ENCODE measurements at places on chromosomes 12 and 14.

GRCh38 chr12:52980650-52981423, 25.4 kb upstream of the EIF4B start:
- DNase-seq = peak; percentile 93

DNA sequence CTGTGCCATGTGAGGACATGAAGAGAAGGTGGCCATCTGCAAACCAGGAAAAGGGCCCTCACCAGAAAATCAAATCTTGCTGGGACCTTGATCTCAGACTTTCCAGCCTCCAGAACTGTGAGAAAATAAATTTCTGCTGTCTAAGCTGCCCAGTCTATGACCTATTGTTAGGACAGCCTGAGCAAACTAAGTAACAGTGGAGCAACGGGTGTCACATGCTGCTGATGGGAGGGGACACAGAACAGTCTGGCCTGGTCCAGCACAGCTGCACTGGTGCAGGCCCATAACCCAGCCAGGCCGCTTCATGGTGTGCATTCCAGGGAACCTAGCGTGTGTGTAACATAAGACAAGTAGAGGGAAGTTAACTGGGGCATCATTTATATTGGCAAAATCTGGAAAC, 42.1 kb downstream of the GRIP1 start:
- peak; percentile 19 for DNase-seq

- no peak for DNase-seq
Measured at GRCh38 chr12:105948331-105948730, 190.4 kb downstream of the NUAK1 start.

GRCh38 chr12:15393037-15393436, 70.7 kb downstream of the PTPRO start:
- DNase-seq = no peak

DNA sequence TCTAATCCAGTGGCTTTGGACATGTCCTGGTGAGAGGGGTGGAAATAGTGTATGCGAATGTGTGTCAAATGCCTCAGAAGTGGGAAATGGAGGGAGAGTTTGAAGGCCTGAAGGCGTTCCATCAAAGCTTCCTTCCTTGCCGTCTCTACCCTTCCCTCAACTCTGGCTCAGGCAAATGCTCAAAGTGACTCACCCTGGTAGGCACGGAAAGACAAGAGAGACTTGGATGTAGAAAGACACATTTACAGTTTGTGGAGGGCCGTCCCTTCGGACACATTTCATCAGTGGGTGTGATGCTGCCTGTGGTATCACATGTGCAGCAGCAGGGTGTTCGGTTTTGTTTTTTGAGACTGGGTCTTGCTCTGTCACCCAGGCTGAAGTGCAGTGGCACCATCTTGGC, 36.7 kb downstream of the CHST11 start:
- DNase-seq = no peak

DNA sequence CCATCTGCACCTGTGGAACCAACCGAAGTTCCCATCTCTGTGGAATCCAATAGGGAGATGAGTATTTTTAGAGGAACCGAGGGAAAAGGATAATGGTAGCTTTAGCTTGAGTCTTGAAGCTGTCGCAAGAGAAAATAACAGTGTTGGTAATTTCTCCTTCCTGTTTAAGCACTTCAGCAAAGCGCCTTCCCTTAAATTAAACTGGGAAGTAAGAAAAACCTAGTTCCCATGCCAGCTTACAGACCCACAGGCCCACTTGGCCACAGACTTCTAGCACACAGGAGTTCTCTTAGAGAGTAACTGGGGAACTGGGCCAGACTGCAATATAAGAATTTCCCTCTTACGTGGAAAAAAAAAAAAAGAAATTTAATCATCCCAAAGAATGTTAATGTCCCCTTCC, 223.8 kb downstream of the EFCAB11 start:
- DNase-seq = no peak

GRCh38 chr12:27068863-27069262, 13.5 kb downstream of the C12orf71 start:
- no peak for DNase-seq

DNA sequence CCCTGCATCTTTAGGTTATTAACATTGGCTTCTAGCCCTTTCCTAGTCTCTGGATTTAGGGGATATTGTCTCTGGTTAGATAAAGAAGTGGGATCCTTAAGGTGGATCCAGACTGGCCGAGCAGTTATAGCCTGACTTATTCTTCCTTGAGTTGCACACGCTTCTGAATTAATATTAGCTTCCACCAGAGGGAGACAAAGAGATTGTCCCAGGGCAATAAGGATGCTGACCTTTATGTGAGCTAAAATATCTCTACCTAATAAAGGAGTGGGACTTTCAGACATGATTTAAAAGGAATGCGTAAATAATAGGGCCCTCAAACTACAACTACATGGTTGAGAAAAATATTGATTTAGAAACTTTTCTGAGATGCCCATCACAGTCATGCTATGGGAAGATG, 139.7 kb downstream of the SLCO1B3 start:
- no peak for DNase-seq

- DNase-seq = no peak
Measured at GRCh38 chr14:90530523-90530922, 133.7 kb downstream of the CALM1 start.

DNA sequence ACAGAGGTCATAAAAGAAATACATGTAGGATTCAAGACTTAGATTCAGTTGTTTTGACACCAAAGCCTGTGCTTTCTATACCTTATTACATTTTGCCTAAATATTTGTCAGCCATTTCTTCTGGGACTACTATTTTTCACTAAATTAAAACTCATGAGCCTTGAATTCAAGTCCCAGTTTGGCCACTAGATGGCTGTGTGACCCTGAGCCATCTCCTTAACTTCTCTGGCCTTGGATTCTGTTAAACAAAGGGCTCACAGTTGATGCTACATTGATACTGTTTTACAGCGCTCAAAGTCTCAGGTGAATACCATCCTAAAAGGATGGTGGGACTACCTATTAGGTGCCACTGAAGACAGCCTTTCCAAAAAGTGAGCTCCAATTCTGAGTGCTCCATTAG, 39.6 kb upstream of the CCDC198 start:
- DNase-seq = no peak

- peak; percentile 53 for DNase-seq
Measured at GRCh38 chr12:1791104-1791841, 29.1 kb upstream of the LRTM2 start.

GRCh38 chr14:35632676-35633075, 98.7 kb downstream of the INSM2 start:
- no peak for DNase-seq

- no peak for DNase-seq
Measured at GRCh38 chr14:45650754-45651153, 397.8 kb upstream of the MIS18BP1 start.

GRCh38 chr12:79309039-79309438, 381.7 kb downstream of the PAWR start:
- DNase-seq = no peak

DNA sequence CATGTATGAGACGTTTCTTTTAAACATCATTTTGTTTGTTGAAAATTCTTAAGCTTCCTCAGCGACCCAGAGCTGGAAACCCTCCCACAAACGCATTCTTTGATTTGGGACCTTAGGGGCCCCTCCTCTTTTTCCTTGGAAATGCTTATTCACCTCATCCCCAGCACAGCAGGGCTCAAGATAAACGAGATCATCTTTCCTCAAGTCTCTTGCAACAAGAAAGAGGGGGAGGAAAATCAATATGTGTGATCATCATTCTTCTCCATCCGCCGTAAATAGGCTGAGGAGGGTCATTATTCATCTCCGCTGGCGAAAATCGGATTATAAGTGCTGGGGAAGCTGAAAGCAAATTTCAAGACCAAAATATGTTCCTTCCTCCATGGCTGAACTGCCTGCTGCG, 1415.2 kb downstream of the AACS start:
- DNase-seq = no peak

DNA sequence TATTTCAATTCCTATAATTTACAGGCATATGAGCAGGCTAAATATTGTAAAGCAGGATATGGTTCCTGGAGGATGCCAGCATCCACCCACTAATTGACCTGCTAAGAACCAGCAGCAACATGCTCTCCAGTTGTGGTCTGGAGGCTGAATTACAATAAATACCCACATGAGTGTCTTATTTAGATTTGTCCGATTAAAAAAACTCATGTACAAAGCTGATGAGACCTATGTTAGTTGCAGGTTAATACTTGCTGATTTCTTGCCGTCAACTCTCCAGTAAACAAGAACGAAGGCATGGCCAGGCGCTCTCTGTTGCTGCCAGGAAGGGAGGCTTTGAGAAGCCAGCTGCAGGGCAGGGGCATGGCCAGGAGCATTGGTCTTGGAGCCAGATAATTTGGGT, 169.3 kb upstream of the PRICKLE1 start:
- DNase-seq = no peak

DNA sequence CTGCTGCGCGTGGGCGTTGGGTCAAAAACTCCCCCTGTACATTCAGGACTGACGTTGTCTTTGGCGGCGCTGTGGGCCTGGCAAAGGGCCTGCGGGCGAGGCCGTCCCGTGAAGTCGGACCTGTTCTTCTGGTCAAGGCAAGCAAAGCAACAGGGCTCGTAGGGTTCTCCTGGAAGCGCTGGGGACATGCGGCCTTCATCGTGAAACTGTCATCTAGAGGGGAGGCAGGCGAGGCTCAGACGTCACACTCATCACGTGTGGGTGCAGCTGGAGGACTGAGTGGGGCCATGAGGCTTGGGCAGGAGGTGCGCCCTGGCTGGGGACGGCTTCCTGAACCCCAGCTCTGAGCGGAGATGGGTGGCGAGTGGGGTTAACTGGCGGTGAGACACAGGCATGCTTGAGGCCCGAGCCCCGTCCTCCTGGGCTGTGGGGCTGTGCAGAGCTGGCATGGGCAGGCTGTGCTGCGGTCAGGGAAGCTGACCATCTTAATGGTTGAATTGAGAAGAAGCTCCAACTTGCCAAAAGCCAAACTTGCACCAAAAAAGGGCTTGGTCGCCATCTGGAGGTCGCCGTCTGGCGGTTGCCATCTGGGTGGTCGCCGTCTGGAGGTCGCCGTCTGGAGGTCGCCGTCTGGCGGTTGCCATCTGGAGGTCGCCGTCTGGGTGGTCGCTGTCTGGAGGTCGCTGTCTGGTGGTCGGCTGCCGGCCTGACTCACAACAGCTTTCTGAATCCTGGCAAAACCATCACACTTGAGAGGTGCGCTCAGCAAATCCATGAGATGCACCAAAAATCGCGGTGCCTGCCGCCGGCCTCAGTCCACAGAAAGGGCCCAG, 66.2 kb downstream of the NOC4L start:
- no peak for DNase-seq

DNA sequence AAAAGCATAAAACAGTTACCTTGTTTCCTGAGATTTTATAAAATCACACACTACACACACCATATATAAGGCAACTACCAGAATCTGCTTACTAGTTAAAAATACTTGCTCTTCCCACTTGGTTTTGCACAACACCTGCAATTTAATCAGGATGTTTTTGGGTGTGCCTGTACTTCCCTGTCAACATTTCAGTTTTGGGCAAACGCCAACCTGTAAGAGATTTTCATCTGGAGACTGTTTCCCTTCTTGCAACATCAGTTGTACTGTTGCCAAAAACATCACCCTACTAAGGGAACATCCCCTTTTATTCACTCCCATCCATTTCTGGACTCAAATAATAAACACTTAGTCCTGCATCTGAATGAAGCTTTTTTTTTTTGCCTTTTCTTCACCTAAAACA, 172.3 kb downstream of the DUSP6 start:
- DNase-seq = peak; percentile 11

DNA sequence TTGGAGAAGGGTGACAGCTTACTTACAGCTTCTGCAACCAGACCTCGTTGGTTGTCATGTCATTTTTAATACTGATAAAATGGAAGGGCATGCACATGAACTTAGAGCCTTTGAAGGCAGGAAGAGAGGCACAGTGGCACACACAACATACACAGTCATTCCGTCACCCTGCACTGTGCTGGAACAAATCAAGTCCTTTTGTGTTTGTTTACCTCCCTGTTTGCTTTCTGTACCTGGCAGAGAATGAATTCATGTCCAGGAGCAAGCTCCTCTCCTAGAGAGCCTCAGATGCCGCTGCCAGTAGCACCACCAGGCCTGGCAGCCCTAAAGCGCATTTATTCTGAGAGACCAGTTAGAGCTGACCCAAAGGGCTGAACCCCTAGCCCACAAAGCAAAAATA, 460.3 kb downstream of the EGLN3 start:
- DNase-seq = no peak

DNA sequence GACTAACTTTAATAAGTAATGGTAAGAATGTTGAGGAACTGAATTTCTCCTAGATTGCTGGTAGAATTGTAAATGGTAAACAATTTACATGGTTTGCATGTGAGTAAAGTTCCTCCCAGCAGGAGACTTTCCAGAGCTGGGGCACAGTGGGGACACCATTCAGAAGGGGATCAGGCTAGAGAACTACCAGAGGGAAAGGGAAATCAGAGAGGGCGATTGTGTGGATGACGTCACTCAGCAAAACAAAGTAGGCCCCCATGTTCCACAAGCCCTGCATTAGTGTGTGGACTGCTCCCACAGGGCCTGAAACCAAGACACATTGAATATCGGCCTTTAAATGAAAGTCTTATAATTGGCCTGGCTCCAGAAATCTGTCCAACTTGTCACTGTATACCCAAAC, 9.5 kb downstream of the RNASE11 start:
- DNase-seq = no peak

DNA sequence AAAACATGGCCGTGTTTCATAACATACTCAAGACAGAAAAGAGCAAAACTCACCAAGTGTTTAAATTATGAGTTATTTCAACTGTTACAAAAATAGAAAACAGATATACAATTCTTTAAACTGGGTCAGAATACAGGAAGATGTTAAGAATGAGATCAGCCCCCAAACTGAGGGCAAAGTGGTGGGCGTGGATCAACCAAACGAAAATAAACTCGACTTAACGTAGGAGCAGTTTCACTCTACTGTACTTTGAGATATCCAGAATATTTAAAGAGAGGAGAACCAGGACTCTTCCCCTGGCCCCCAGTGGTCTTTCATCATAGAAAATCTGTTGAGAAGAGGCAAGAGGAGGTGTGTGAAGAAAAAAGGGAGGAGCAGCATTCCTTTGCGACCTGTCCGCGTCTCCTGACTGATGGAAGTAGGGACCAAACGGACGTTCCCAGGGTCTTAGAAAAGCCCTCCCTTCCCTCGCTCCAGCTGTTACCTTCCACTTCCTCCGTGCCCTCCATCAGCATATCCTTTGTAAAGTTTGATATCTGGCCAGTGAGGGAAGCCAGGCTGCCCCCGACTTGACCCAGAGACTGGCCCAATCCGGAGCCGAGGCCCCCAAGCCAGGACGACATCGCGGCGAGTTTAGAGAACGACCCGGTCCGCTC, 668 bp downstream of the TRIP11 start:
- DNase-seq = peak; percentile 77

- no peak for DNase-seq
Measured at GRCh38 chr12:123131879-123132402, 18.9 kb downstream of the PITPNM2 start.

DNA sequence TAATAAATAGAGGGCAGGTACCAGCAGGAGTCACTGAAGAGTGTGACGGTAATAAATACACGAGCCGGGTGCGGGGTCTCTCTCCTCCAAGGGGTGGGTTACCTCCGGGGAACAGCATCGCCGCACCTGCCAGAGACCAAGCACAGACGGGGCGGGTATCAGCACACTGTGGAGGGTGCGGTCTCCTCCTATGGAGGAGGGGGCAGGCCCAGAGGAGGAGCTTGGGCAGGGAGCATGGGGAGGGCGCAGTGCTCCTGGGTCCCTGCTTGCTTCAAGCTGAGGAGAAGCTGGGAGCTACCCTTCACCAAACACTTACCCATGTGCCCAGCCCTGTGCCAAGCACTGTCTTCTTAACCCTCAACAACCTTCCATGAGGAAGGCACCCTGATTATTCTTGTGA, 12.8 kb downstream of the PGF start:
- DNase-seq = no peak

All from left kidney (tissue), 8 donors.